Hematopoietic multipotent progenitor cell treated with erythropoietin and hydrocortisone succinate and interleukin-3 and kit ligand, for 6 days (in vitro differentiated cells): ENCODE measurements at places on chromosomes 4 and X.

DNA sequence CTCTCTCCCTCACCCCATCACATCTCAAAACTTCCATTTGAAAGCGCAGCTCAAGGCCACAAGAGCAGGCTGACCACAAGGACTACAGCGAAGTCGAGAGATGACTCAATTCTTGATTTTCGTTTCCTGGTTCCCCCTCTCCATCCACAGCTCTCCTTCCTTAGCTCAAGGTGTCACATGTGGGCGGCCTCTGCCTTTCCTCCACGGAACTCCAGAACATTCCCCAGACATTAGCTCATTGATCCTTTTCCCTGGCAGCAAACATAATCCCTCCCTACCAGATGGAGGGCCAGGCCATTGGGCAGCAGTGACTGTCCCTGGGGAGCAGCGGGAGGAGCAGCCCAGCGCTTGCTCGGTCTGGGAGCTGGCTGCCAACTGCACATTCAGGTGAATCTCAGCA lies 56.3 kb downstream of the CCDC149 start:
- no peak for DNase-seq

- DNase-seq, result no peak
Measured at GRCh38 chr4:25873632-25874129, 10.9 kb upstream of the SEL1L3 start.

DNA sequence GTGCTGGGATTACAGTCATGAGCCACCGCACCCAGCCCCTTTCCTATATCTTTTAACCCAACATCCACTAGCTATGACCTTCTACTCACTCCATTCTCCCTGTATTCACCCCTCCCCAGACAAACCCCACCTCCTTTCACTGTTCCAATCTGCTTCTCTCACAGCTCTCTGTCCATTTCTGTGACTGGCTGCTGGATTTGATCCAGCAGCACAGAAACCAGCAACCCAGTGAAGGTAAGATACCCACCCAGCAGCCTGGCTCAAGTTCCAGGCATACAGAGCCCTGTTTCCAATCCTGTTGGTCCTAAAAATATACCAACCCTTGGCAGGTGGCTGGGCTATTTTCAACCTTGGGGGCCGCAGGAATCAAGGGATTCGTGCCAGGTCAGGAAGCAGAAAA lies 56.9 kb upstream of the SMIM10 start:
- DNase-seq, result no peak

DNA sequence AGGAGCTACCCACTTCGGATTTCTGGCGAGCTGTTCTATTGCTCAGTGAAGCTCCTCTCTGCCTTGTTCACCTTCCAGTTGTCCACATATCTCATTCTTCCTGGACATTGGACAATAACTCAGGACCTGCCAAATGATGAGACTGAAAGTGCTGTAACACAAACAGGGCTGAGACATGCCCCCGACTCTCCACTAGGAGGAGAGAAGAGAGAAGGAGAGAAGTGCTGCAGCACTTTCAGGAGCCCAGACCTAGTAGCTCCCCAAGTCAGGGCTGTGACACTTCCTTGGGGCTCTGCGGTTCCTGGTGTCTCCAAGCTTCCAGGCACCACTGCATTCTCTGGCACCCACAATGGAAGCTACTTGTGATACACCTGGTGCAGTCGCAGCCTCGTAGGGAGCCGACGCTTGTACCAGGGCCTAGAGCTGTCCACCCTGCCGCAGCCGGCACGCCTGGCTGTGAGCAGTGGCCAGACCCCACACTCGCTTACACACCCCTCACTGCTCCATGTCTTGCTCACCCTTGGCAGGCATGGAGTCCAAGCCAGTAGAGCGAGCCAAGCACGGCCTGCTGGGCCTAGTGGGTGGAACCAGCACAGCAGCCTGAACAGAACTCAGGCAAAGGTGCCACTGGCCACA lies 234.9 kb downstream of the TECRL start:
- DNase-seq, result no peak

DNA sequence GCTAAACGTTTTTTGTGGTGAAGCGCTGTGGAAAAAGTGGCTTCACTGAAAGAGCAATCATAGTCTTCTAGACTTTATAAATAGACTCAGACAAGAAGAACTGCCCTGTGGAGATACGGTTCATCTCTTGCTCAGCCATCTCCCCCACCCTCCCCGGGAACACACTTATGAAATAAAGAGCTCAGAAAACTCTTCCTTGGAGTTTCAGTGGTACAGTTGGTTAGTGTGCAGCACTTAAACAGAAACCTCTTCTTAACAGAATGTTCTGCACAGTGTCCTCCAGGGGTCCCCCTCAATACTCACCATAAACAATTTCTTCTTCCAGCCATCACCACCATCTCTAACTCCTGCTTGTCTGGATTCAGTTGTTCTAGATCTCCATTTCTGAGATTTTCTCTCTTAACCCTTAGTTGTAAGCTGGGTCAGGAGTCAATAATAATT lies 313.0 kb downstream of the ARHGAP10 start:
- peak; percentile 26 for DNase-seq

DNA sequence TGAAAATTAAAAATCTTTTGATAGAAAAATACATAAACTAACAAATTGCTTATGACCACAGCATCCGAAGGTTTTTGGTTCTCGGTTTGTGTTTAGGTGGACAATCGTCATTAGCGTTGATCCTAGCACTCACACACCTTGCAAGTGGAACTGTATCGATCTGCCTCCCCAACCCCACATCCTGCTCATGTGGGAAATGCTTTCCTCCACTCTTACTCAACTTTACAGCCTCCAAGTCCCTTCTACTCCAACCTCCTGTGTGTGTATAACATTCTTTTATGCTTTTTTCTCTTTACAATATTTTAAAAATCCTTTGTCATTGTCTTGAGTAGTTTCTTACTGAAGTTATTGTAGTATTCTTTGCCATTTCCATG lies 15.6 kb upstream of the TMEM131L start:
- DNase-seq, result no peak

DNA sequence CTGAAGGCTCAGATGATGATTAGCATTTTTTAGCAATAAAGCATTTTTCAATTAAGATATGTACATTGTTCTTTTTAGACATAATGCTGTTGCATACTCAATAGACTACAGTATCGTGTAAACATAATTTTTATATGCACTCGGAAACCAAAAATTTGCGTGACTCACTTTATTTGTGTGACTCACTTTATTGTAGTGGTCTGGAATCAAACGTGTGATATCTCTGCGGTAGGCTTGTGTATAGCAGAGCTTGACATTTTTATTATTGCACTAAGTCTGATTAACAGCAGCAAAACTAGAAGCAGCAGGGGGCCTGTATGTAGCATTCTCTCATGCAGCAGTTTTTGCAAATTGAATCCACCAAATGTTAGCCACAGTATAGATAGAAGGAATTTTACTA lies 119.1 kb upstream of the PRDX4 start:
- no peak for DNase-seq

- DNase-seq, result no peak
Measured at GRCh38 chr4:173200103-173200884, 31.7 kb downstream of the GALNT7 start.

DNA sequence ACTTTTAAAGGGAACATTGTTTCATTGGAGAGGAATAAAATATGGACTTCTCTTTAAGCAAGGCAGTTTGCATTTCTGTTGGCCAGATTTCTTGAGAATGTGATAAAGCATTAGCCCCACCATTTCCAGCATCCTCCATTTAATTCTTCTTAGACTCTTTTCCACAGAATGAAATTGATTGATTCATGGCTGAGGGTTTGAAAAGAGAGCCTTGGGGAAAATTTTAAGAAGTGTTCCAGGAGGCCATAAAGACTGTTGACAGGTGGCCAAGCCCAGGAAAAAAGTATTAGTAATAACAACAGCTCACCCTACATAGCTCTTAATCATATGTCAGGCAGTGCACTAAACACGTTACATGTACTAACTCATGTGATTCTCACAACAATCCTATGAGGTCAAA lies 53.4 kb downstream of the SHROOM3 start:
- DNase-seq, result no peak

GRCh38 chrX:30228526-30228925 lies 1.9 kb upstream of the MAGEB3 start:
- DNase-seq, result no peak

DNA sequence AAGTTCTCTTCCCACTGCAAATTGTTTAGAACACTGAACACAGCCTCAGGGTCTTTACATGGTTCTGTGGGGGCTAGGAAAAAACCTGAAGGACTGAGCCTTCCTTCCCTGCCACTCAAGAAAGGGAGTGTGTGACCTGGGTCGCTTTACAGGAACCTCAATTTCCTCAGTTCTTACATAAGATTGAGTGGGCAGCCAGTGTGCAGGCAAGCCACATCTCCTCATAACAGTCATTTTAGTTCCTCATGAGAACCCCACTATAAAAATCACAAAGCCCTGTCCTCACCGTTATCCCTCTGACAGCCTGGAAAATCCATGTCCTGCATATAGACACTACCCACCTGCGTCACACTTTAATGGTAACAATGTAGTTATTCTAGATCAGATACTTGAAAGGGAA lies 2.1 kb upstream of the ETDC start:
- no peak for DNase-seq

- peak; percentile 19 for DNase-seq
Measured at GRCh38 chrX:107677501-107677901, 49.2 kb downstream of the PRPS1 start.

DNA sequence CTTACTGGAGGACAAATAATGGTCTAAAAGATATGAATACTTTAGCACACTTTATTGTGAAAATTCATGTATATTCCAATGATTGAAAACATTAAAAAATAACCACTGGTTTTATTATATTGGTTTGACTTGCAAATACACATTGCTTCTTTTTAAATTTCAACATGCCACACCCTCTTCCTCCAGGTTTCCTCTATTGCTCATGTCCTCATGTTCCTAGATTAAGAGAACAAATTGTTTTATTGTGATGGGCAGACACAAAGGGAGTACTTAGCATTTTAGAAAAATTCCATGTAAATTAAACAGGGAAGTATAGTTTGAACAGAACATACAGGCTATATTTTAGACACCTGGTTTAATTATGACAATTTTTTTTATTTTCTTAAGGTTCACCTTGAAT lies 230.6 kb upstream of the GPRIN3 start:
- no peak for DNase-seq

- no peak for DNase-seq
Measured at GRCh38 chr4:106312377-106312776, 3.6 kb downstream of the TBCK start.

- DNase-seq, result peak; percentile 62
Measured at GRCh38 chr4:25925486-25926201, 11.6 kb downstream of the SMIM20 start.

GRCh38 chr4:7007142-7007907 lies 35.8 kb upstream of the TADA2B start:
- DNase-seq, result no peak

DNA sequence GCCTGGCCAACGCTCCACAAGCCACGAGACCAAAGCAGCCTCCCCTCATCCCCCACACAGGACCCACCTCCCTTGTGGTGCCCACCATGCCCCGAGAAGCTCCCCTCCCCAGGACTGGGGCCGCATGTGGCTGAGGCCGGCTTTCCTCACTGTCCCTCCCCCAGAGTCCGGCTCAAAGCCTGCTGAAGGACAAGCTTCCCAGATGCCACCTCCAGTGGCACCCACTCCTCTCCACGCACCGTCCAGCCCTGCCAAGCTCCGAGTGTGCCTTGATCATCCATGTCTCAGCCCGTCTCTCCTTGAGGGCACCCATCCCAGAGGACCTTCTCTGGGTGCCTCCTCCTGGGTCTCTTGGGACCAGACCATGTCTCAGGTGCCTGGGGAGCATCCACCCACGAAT lies 58.8 kb upstream of the MXD4 start:
- no peak for DNase-seq

DNA sequence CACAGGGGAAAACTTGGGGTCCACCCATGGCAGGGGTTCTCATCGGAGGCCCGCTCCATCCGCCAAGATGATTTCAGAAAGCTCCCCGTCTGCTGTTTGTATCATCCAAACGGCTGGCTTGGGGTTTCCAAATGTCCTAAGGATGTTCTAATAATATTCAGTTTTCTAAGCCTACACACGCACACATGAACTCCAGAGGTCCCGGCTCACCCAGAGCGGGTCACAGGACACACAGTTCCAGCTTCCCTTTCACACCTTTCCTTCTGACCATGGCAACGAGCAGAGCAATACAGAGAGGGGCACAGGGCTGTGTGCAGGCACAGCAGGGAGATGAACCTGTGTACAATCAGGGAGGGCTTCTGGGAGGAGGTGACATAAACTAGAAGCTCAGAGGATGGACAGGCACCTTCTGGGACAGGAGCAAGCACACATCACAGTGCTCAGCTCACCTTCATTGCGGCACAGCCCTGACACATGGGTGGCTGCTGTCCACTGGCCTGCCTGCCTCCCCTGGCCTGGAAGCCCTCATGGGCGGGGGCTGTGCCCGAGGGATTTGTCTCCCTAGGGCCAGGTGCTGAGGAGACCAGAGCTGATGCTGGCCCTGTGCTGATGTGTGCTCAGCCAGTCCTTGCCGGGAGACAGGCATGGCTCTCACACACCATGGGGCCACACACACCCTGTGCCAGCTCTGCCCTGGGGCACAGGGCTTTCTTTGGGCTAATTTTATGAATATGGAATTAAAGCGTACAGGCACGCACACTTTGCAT lies 44.8 kb downstream of the ABLIM2 start:
- no peak for DNase-seq

- no peak for DNase-seq
Measured at GRCh38 chr4:110475881-110476818, at the start of gene ENPEP. ENPEP (plus strand) TSS chr4:110476155; CDS start chr4:110476415, 260 bp downstream.

- no peak for DNase-seq
Measured at GRCh38 chr4:58247792-58248191, 1137.6 kb upstream of the IGFBP7 start.

DNA sequence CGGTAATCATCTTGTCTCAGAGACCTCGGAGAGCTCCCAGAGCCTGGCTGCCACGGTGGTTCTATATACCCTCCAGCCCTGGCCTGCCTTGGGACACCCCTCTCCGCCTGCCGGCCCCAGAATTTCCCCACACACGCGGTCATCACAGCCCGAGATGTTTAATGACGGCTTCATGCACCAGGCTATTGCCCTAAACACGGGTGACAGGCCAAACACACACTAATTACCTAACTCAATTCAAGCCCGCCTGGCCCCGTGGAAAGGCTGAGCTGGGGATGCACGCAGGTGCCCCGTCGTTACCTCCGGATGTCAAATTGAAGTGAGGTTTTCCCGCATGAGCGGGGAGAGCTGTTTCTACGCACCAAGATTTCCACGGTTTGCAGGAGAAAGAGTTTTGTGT lies 72.9 kb upstream of the PPP2R3B start:
- no peak for DNase-seq

DNA sequence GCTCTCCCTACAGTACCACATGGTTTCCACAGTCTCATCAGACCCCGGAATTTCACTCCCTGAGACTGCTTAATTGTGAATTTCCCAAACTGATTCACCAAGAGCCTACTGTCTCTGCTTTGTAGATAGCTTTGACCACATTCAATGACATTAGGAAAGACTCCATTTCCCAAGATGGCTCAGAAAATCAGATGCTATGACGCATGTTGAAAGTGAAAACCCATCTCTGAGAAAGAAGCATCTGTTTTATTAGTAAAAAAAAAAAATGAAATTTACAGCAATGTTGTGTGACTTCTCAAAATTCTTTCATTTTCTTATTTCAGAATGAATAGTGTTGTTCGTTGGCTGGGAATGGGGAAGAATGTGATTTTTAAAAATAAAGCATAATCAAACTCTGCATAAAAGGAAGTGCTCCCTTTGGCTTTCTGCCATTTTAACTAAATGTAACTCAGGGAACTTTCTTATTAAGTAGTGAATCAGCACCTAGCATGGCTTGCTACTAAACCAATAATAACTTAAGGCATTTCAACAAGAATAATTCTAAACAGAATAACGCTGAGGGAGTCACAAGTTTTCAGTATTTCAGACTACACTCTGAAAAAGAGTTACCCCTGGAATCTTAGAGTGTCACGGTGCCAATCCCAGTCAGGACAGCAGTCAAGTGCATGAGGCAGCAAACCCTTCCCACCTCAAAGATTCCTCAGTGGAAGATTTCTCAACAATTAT lies 97.4 kb upstream of the MYOZ2 start:
- DNase-seq, result peak; percentile 29
